ENCODE measurements at places on chromosomes 1 and 21.

GRCh38 chr1:199955235-199955634, 72.3 kb upstream of the NR5A2 start:
- no peak for DNase-seq

DNA sequence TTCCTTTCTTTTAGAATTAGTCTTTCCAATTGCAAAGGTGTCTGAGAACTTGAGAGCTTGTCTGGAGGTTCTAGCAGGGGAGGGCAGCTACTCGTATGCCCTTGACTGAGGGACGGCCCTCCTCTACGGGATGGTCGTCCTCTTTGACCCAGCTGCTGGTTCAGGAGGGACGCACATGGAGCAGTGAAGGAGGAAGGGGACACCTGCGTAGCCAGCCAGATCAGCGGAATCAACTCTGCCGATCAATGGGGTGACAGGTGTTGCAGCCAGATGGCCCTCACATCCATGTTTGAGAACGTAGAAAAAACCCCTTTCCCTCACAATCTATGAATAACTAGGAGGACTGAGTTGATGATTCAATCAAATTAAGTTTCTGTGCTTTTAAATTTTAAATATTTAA, 15.7 kb upstream of the A3GALT2 start:
- no peak for DNase-seq

DNA sequence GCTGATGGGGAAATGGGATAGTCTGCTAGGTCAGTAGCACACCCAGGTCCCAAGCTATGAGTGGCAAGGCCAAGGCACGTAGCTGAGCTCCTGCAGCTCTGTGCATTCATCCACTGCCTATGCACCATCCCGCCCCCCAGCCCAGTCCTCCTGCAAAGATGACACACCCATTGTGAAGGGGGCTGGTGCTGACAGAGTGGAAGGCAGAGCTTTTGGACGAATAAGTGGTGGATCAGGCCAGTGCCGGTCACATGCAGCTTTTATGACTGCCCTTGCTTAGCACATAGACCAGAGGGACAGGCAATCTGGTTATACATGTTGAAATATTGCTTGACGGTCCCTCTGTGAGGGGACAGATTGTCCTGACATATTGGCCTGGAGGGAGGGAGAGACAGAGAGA, 494.3 kb downstream of the PTPRU start:
- no peak for DNase-seq

- DNase-seq = peak; percentile 44
Measured at GRCh38 chr1:169115891-169116585, 9.5 kb downstream of the ATP1B1 start.

GRCh38 chr1:41333146-41333784, 28.0 kb upstream of the FOXO6 start:
- DNase-seq = no peak

DNA sequence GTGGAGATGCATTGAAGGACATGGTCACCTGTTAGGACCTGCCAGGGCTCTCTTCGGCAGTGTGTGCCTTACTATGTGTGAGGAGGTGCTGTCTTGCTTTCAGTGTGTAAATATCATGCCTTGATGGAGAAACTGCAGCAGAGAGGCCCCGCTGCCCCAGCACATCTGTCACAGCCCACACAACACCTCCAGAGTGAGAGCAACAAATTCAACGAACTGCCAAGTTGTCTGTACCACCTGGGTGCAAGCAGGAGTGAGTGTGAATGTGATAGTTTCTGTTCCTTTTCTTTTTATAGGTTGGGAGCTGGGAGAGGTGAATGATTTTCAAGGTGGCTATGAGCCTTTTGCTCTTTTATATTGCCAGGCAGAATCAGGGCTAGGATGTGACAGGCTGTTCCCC, 114.6 kb upstream of the KIAA0040 start:
- DNase-seq = peak; percentile 20

DNA sequence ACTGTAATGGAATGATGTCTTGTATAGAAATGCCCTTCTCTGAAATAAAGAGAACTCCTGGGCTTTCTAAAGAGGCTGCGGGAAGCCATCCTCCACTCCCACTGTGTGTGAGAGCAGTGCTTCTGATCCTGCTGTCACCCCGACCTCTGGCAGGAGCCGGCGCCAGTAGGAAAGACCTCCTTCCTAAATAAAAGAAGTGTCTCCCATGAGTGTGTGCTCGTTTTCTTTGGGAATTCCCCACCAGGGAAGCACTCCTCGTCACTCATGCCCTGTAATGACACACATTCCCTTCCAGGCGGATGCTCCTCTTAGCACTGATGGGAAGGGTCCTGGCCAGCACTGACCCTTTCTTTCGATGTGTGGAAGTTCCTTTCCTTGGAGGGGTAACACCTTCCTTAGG, 20.1 kb downstream of the AGT start:
- DNase-seq = no peak
